Psoas muscle (tissue), 8 donors: ENCODE measurements at places on chromosomes 4 and X. TPM values are rescaled to one million over a fixed set of nuclear protein-coding genes. Genes with fewer than 3 reads are reported as not detected.

- no peak for DNase-seq
Observed at GRCh38 chr4:184699941-184700340, 34.0 kb downstream of the CENPU start.

Gene C4orf51
- not detected for total RNA-seq

Gene SLC7A11
- total RNA-seq = 0.14 TPM

GRCh38 chr4:28226962-28227361 is 1366.3 kb downstream of the STIM2 start:
- no peak for DNase-seq

GRCh38 chr4:142110136-142110535 is 473.8 kb downstream of the IL15 start:
- DNase-seq = no peak
